ENCODE measurements at places on chromosomes 16 and 17.

DNA sequence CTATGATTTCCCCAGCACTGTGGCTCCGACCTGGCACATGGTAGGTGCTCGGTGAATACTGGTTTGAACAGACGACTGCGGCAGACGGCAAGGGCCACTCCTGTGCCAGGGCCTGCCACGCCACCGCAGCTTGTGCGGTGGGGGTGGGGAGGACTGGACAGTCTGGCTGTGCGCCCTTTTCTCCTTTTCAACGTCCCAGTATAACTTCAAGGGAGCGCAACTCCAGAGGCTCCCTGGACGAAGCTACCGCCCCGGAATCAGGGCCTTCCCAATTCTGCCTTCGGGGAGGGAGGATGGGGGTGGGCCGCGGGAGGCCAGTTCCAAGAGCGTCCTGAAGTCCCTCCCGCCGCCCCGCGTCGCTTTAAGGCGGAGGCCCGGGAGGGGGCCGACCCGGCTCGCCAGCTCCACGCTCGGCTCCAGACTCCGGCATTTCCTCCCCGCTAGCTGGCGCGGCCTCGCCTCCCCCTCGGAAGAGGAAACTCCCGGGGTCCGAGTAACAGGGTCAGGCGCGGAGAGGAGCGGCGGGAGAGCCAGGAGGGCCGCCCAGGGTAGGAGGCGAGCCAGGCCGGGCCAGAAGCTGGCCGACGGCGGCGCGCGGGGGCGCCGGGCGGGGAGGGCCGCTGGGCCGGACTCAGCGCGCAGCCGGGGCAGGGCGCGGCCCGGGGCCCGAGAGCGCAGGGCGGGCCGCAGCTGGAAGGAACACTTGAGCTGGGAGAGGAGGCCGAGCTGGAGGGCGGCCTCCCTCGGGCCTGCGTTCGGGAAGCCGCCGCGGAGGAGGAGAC, at the start of gene ITPRIPL2:
TSS of gene ITPRIPL2 (plus strand) at position 388 of the 782 bp plus-strand sequence. CDS start 498 bp downstream, outside the sequence.
- no peak for DNase-seq

GRCh38 chr16:55746081-55746480, 86.8 kb downstream of the CES1 start:
- no peak for DNase-seq

- no peak for DNase-seq
Observed at GRCh38 chr17:76152591-76152990, 11.5 kb upstream of the FOXJ1 start.

GRCh38 chr17:80668375-80669148, 123.9 kb downstream of the RPTOR start:
- no peak for DNase-seq

GRCh38 chr16:19175492-19176262, 7.6 kb downstream of the SYT17 start:
- no peak for DNase-seq

Measured in NCI-H1694 (cell line).